ENCODE measurements at places on chromosomes 5 and 9.

DNA sequence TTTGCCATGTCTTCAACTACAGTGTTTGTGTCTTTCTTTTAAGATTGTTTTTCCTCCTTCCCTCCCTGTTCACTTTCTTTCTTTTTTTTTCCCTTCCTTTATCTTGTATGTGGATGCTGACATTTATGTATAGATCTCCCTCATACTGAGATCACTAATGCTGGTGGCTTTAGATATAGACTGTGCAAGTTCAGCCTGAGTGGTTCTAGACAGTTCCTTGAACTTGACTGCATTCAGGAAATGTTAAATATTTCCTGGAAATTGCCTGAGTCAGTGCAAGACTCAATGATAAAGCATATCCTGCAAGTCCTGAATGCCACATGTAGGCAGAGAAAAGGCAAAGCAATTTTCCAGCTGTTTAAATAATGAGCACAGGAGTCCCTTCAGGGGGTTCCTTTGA, 182.5 kb upstream of the NR3C1 start:
- no peak for DNase-seq

DNA sequence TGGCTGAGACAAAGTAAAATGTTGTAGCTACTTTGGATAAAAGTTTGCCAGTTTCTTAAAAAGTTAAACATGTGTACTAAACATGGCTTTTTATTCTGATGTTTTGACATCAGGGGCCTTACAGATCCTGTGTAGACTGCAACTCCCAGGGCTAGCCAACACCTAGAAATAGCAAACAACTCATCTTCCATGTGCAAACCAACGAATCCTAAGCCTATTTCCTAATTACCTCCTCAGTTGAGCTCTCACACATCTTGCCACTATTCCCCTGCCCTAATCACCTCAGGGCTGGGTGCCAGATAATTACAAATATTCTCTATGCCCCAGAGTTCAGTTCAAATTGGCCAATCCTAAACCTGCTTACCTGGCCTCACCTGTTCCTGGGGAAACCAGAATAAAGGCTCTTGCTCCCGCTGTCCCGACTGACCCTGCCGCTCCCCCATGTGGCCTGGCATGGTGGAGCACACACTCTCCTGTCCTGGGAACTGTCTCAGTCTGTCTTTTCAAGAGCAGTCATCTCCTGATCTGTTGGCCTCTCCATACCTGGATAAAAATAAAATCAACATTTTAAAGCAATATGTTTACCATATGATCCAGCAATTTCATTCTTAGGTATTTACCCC, 37.1 kb upstream of the FAM169A start:
- no peak for DNase-seq

- no peak for DNase-seq
Observed at GRCh38 chr5:124746916-124747790, 714 bp upstream of the ZNF608 start.

- no peak for DNase-seq
Observed at GRCh38 chr9:68551191-68551590, 10.5 kb upstream of the TMEM252 start.

- no peak for DNase-seq
Observed at GRCh38 chr9:36486329-36486932, 86.3 kb upstream of the MELK start.

- no peak for DNase-seq
Observed at GRCh38 chr9:81693671-81694378, 4.5 kb upstream of the TLE1 start.

- DNase-seq, result no peak
Observed at GRCh38 chr5:9148242-9148641, 397.6 kb downstream of the SEMA5A start.

- DNase-seq, result no peak
Observed at GRCh38 chr5:45800331-45800730, 104.2 kb upstream of the HCN1 start.

DNA sequence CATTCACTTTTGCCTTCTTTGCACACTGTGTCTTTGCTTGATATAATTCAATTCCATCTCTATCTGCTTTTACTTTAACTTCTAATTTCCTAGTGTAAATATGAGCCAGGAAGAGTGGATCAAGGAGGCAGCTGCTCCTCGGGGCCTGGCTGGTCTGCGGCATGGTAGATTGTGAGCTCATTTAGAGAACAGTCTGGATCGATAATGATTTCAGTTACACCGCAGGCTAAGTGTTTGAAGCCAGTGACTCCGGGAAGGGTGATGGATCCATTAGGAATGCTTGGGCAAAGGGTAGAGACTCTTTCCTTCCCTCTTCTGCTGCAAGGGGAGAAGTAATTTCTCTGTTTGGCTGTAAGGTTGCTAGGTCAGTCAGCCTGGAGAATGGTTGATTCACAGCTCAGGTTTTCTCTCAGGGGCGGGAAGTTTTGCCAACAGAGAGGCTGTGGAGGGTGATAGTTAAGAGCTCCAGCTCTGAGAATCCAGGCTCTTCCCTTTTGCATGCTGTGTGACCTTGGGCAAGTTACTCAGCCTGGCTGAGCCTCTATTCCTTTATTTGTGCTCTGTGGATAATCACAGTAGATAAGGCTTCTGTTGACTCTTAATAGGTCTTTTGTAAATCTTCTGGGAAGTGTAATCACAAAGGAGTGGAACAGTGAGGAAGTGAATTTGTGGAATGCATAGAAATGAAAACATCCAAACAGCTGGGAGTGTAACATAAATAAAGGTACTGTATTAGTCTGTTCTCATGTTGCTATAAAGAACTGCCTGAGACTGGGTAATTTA, 99.1 kb downstream of the PTTG1 start:
- DNase-seq, result no peak

- no peak for DNase-seq
Observed at GRCh38 chr5:19369048-19369447, 619.0 kb downstream of the CDH18 start.

- DNase-seq, result no peak
Observed at GRCh38 chr5:322281-322941, 897 bp downstream of the AHRR start.

DNA sequence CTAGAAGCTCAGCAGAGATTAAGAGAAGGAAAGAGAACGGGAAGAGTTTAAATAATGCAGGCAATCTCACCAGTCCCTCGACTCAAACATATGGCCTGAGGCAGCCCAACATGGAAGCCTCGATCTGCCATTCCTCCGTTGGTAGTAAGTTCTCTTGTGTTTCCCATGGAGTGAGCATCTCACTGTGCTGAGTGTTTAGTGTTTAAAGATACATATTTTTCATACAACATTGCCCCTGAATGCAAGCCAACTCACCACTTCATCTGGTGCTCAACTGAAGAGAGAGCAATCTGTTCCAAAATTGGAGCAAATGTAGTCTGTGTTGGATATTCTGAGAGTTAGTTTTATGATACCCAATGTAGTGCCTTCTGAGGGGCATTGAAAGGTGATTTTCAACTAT, 171.5 kb upstream of the ATP10B start:
- no peak for DNase-seq

Data from stimulated activated CD4-positive, alpha-beta T cell treated with anti-CD3 and anti-CD28 coated beads, TNF-alpha, amount 100 ng/mL, for 48 hours (primary cell).